Kidney epithelial cell (primary cell): ENCODE measurements at places on chromosomes 5 and 9. TPM values are rescaled to one million over a fixed set of nuclear protein-coding genes. Genes with fewer than 3 reads are reported as not detected.

The CDX1 gene
- 0.33 and 0.48 TPM in 2 replicates for total RNA-seq

DNA sequence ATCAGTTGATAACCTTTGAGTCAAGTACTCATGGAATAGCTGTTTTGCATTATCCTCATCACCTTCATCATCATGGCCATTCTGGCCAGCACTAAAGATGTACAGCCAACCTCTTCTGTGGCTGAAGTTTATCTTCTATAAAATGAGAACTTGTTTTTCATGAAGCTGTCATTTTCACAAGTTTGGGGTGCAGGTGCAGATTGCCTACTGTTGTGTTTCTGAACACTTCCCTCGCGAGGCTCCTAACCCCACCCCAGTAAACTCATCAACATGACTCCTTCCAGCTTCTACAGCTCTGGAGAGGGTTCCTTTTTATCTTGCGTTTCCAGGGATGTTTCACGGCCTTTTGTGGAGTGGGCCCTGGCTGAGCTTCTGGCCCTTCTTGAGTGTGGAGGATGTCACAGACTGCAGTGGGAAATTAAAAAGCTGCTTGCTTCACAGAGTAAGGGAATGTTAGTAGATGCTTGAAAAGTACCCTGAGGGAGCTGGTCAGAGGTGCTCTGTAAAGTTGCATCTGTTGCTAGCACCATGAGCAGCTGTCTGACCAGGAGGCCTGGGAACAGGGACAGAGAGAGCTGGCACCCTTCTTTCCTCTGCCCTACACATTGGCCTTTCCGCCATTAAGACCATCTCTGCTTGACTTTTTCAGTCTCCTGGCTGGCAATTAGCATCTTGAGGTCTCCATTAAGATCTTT is 24.9 kb downstream of the SYK start:
- no peak for DNase-seq

The BSPRY gene
- total RNA-seq = 9.1 and 9.6 TPM in 2 replicates

The ADCY2 gene
- total RNA-seq = 0.25 and 0.62 TPM in 2 replicates

The GAS1 gene
- 6.1 and 8.3 TPM in 2 replicates for total RNA-seq

- DNase-seq = no peak
Observed at GRCh38 chr5:149658299-149658698, 71.8 kb upstream of the PPARGC1B start.

DNA sequence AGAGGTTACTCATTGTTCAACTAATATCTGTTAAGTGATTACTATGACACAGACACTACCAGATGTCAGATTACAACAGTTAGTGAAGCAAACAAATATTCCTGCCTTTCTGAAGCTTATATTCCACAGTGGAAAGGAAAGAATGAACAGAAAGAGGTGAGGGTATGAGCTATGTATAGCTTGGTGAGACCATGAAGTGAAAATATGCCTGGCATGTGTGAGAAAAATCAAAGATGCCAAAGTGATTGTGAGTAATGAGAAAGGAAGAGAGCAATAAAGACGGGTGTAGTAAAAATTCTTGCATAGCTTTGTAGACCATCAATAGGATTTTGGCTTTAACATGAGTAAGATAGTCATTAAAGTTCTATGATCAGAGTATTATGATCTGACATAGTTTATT is 734.5 kb upstream of the NUDT12 start:
- DNase-seq = no peak

DNA sequence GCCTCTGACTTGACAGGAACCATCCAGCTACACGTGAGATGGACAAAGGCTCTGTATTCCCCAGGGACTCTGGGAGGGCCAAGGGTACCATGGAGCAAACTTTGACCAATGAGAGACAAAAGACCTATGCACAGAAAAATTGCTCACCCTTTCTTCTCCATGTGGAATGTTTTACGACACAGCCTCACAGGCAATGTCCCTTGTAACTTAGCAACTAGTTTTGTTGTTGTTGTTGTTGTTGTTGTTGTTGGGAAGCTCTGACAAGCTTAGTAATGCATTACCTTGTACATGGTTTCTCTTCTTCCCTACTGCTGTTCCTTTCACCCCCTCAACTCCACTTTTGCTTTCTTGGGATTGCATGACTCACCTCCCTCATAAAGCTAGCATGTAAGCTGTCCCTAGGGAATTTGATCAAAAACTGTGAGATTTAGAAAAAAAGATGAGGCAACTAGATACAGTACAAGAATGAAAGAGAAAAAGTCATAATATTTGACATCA is 550.9 kb downstream of the RAB3C start:
- DNase-seq = no peak

- DNase-seq = no peak
Observed at GRCh38 chr5:73994963-73995362, 369.0 kb downstream of the ARHGEF28 start.

The IL33 gene
- total RNA-seq = 0.68 and 0.84 TPM in 2 replicates

The FOXI1 gene
- total RNA-seq = not detected in 2 replicates

GRCh38 chr5:127367029-127367428 is 76.4 kb downstream of the MEGF10 start:
- no peak for DNase-seq

- DNase-seq = peak; percentile 29
Observed at GRCh38 chr5:169300468-169301385, at the start of gene SLIT3. Gene SLIT3 (minus strand): TSS chr5:169301139. CDS start chr5:169300709, 430 bp downstream.

- no peak for DNase-seq
Observed at GRCh38 chr9:2958219-2958618, 114.3 kb upstream of the PUM3 start.

DNA sequence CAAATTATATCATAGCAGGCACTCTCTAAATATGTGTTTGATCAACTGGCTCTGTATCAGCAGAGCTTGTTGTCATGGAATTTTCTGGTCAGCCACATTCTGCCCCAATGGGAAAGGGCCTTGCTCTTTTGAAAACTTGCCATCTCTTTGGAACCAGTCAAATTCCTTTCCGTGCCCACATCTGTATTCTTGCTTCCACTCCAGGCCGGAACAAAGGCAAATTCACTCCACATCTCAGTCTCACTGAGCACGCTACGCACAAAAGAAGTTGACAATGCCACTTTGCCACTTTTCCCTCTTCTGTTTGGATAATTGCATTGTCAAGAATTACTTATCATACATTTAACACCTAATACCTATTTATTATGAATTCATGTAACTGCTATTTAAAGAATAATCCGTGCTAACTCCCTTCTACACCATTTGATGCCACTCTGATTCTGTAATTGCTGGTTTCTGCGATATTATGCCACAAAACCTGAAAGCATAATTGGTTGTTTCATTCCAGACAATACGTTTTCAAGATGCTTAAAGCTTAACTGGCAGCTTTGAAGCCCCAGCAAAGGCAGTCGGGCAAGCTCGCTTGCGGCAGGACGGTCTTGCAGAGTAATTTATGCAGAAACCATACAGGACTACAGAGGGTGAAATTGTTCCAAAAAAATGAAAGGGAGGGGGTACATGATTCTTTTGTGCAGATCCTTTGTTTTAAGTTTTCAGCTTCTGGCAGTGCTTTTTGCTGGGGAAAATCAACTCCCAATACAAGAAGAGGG is 277.7 kb downstream of the MSX2 start:
- DNase-seq = no peak

The LIFR gene
- 11.0 and 13.8 TPM in 2 replicates for total RNA-seq

The F12 gene
- 4.0 and 5.1 TPM in 2 replicates for total RNA-seq

GRCh38 chr9:70679845-70680244 is 265.4 kb upstream of the KLF9 start:
- no peak for DNase-seq

DNA sequence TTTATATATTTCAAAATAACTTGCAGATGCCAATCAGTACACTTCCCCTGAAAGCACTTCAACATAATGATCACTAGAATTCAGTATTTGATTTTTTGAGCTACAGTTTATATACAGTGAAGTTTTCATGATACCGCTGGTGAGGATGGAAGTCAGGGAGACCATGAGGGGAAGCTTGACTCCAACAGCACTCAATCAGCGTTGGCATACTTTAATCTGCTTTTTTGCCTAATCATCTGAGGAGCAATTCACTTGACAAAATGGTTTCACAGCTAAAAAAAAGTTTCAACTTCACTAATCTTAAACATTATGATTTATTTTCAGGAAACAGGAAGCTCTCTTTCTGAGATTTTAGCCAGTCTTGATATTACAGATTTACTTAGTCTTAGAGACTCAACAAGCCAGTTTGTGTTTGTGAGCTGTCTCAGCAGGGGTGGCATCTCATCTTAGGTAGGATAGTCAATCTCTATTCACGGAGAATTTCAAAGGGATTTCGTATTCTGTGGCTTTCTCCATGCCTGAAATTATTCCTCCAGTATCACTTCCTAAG is 111.4 kb upstream of the ARRDC3 start:
- no peak for DNase-seq

The CTXN3 gene
- total RNA-seq = not detected in 2 replicates

The ANKRD20A1 gene
- 0.08 TPM in 1 of 2 replicates, not detected in the other for total RNA-seq

DNA sequence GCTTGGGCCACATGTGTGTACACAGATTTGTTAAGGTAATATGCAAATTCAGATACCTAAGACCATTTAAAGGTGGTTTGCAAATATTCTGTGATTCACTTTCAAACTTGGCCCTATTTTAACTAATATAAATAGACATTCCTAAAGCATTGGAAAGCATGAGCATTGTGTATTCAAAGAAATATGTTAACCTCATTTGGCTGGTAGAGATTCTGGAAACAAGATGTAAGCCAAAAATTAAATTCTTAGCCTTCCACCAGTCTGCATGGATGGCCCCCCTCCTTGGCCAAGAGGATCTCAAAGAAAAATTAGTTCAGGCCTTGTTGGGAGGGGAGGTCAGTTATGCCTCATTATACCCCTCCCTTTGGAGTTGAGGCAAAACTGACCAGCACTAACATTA is 38.7 kb upstream of the C6 start:
- no peak for DNase-seq

DNA sequence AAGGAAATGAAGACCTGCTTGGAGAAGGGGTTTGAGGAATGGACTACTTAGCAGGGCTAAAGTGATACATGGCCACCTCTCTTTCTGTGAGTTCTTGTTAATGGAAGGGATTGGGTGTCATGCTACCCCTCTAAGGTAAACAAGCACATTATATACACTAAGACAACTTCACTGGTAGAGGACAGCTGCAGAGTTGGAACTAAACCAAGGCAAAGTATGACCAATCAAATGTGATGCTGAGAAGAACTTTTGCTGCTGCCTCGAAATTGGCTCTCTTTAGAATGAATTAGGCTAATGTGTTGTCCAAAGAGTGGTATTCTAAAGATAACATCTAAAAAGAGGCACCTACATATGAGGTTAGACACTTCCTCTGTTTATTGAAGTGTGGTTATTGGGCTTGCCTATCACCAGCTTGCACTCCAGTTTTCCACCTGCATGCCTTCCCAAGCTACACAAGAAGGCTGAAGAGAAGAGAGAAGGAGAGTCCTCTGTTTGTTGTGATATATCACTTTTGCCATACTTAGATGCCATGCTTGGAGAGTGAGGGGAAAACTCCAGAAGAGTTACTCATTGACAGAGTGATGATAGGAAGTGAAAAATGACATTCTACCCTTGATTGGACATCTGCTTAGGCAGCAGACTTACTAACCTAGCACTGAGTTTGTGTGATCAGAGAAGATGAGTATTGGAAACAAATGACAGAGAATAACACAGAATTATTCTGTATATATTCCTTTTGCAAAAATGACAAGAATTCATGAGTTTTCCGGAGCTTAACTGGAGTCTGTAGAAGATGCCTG is 536.1 kb downstream of the ZNF608 start:
- no peak for DNase-seq

- DNase-seq = no peak
Observed at GRCh38 chr5:26945901-26946300, 92.5 kb downstream of the CDH9 start.

The LHX3 gene
- not detected in 2 replicates for total RNA-seq

The DBH gene
- not detected in 2 replicates for total RNA-seq

GRCh38 chr9:135701959-135702721 is at the start of gene KCNT1:
Gene KCNT1 (plus strand): TSS chr9:135702185. CDS start chr9:135702259, 74 bp downstream.
- no peak for DNase-seq

The AGXT2 gene
- not detected in 2 replicates for total RNA-seq

- no peak for DNase-seq
Observed at GRCh38 chr5:132322266-132322665, 28.1 kb downstream of the SLC22A4 start.

- no peak for DNase-seq
Observed at GRCh38 chr9:124353166-124353768, 62.0 kb downstream of the PSMB7 start.

- no peak for DNase-seq
Observed at GRCh38 chr5:89869346-89869745, 540.2 kb downstream of the CETN3 start.

DNA sequence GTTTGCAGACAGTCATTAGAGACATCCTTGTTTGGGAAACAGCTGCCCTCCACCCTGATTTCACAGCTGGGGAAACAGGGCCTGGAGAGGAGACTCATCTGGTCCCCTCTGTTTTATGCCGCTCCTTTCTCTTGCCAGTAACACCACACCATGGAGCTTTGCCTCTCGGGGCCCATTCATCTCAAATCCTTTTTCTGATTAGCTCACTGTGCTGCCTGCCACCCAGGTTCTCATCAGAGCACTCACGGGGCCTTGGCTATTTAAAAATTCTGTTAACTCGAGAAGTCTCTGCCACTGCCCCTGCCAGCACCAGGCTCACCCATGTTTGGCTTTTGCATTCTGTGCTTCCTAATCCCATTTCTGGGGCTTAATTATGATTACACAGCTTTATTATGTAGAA is 36.8 kb upstream of the C5orf58 start:
- DNase-seq = no peak

GRCh38 chr9:32877103-32877502 is 93.8 kb downstream of the TMEM215 start:
- DNase-seq = no peak

DNA sequence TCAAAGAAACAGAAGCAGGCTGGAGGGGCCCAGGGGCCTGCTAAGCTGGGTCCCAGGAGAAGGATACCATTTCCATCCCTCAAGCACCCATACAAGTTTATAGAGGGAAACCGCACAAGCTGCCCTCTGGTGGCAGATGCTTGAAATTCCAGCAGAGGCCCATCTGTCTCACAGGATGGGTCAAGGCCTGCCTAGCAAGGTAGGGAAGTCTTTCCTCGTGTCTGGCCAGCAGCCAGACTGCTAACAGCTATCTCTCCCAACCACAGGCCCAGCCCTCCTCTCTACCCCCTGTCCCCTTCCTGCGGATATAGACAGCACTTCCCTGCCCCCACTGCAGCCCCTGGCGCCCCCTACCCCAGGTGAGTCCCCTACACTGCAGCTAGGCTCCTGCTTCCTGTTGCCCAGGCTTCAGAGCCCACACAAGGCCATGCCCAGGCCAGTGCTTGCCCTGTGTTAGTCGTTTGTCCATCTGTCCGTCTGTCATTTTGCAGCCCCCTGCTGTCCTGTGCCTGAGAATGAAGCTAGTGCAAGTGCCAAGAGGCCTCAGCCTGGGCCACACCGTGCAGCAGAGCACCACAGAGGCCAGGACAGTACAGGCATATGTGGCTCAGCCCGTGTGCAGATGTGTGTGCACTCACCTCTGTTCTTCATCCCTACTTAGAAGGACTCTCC is 26.2 kb downstream of the TCF7 start:
- no peak for DNase-seq

DNA sequence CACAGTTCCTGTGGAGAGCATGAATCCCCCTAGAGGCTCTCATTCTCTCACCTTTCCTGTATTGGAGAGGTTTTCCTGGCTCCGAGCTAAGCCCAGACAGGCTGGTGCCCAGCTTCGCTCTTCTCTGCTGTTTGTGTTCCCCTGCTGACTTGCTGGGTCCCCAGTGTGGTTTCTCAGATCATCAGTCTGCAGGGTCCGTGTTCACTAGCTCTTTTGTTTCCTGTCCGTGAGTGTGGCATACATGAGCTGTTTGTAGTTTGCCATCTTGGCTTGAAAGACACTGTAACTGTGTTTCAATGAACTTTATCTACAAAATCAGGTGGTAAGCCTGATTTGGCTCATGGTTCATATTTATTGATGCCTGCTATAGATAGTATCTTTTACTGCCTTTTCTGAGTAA is 23.8 kb downstream of the LOX start:
- no peak for DNase-seq

GRCh38 chr9:138112090-138112748 is 234.6 kb downstream of the CACNA1B start:
- DNase-seq = no peak

GRCh38 chr9:69997524-69997923 is 46.1 kb upstream of the MAMDC2 start:
- no peak for DNase-seq
